ENCODE measurements at places on chromosomes 1 and 21. TPM values are rescaled to one million over a fixed set of nuclear protein-coding genes. Genes with fewer than 3 reads are reported as not detected.

DNA sequence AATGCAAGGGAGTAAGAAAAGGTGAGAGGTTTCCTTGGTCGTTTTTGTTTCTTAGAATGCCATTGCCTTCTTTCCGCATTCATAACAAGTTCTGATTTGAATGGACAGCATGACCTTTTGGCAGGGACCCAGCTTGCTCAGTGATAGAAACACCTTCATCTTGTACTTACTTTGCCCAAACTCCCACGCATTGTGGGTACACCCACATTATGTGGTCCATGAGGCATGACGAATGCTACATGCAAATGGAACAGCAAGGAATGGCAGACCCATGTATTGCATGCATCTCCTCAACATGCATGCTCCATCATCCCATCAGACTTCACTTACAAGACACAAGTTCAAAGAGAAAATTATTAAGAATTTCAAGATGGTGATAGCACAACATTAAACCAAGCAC, 102.8 kb downstream of the CDC7 start:
- no peaks in the 10 kb centered on the region for H3K4me1 ChIP-seq
- H3K27me3 ChIP-seq, result no peaks in the 10 kb centered on the region

DNA sequence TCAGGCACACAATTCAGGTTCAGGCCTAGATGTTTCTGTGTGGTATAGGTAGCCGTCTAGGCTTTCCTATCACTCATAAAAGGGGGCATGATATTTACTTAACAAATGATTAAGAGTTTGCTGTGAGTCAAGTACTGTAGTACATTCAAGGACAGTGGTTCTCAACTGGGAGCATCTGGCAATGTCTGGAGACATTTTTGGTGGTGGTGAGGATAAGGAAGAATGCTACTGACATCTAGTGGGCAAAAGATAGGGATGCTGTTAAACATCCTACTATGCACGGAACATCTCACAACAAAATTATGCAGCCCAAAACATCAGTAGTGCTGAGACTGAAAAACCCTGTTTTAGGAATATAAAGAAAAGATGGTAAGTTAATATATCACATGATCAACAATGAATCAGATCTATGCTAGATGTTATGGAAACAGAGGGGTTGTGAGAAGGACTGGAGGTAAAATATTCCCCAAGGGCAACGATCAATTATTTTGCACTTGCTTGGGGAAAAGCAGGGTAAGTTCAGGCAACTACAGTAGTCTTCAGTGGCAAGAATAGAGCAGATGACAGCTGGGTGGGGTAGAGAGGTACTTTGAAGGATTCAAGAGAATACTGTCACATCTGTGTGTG, 4.9 kb downstream of the DNTTIP2 start:
- DNase-seq, result no peak
- H3K27ac ChIP-seq, result no peak overlapping the region
- H3K4me3 ChIP-seq, result no peak overlapping the region
- peaks cover 53% of the 10 kb centered on the region for H3K36me3 ChIP-seq
- H3K27me3 ChIP-seq, result no peaks in the 10 kb centered on the region

GRCh38 chr1:169271098-169271497, 96.5 kb downstream of the NME7 start:
- no peaks in the 10 kb centered on the region for H3K27me3 ChIP-seq
- no peaks in the 10 kb centered on the region for H3K4me1 ChIP-seq
- no peak overlapping the region for H3K4me3 ChIP-seq
- H3K36me3 ChIP-seq, result no peaks in the 10 kb centered on the region

DNA sequence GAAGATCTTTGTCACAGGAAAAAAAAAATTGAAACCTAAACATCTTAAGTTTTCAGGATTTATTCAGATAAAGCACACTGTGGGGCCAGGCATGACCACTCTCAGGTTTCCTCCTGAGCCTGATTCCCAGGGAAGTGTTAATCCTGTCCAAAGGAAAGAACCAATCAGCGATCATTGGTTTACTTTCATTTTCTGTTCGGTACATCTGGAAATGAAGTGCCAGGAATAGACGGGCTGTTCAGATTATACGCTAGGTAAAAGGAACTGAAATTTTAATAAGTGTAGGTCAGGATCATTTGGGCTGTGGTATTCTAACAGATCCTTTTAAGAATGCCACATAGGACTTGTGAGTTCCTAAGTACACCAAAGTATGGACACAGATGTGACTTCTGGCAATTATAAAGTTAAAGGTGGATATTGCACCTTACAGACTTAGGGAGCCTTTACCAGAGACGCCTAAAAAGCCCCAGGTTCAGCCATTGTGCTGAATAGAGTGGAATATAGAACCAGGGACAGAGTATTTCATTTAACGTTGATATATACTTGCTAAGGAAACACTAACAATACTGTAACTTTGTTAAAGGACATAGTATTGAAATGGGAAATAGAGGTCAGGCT, 9.3 kb upstream of the CACYBP start:
- no peak for DNase-seq
- H3K27me3 ChIP-seq, result no peaks in the 10 kb centered on the region
- H3K36me3 ChIP-seq, result peaks cover 20% of the 10 kb centered on the region
- H3K4me3 ChIP-seq, result no peak overlapping the region
- no peak overlapping the region for H3K27ac ChIP-seq
- H3K4me1 ChIP-seq, result no peaks in the 10 kb centered on the region

DNA sequence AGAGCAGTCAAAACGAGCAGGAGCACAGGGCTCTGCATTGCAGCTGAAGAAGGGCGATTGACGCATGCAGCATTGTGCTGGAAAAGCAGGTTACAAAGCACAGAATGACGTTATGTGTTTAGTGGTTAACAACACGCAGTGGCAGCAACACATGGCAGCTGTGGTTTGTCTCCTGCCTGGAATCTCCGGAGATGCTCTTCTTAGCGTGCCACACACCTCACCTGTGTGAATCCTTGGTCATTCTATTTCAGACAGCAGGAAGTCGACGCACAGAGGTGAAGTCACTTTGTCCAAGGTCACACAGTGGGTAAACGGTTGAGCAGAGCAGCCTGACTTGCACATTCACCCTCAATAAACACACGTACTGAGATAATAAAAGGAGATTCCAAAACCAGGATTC, 14.7 kb downstream of the OBSCN start:
- no peak for DNase-seq
- H3K4me3 ChIP-seq, result no peak overlapping the region
- H3K27ac ChIP-seq, result no peak overlapping the region
- H3K4me1 ChIP-seq, result no peaks in the 10 kb centered on the region

DNA sequence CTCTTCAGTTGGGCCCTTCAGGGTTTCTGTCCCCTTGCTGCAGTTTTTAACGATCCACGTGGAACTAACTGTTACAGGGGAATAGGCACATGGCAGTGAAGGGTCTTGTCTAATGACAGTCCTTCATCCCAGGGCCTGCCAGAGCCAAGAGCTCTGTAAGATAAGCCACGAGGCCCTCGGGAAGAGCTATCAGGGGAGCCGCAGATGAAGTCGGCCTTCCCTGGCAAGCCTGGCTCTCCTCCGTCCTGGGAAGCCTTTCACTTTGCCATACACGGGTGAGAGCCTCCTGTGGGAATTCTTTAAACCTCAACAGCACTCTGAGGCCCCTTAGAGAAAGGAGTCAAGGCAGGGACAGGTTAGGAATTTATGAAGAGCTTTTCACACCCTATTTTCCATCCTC, 29.0 kb downstream of the ACP6 start:
- no peak overlapping the region for H3K27ac ChIP-seq
- DNase-seq, result no peak
- H3K36me3 ChIP-seq, result peaks cover 4% of the 10 kb centered on the region
- H3K27me3 ChIP-seq, result no peaks in the 10 kb centered on the region
- no peaks in the 10 kb centered on the region for H3K4me1 ChIP-seq
- H3K4me3 ChIP-seq, result no peak overlapping the region

DNA sequence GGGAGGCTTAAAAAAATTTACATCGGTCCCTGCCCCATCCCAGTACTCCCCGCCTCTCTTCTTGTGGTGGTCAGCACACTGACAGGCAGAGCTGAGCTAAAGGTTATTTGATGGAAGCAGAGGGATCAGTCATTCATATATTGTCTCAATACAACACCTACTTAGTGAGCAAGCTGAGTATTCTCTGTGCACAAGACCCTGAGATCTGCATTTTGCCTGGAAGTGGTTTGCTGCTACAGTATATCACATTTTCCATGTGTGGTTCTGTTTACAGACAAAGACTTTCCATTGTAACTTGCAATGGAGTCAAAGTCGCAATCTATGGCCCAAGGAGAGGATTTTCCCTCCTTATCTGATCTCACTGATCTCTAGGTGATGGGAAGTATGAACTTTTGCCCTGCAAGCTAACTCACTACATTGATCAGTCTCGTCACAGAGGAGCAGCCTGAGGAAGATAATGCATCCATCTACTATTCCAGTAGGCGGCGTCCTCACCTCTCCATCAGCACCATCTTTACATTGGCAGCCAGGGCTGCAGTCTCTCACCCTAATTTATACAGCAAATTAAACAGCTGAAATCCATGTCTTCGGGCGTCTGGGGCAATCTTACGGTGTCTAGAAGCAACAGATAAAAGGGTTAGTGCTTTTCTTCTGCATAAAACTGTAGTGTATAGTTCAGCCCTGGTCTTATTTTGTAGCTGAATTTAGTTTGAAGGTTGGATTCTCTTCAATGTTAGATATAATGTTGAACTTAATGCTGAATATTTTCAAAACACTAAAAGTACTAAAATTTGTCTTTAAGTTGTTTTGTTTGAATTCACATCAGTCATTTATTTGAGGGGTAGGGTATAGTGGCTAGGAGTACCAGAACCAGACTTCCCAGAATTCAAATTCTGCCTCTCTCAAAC, 3.2 kb upstream of the TRAF5 start:
- no peaks in the 10 kb centered on the region for H3K36me3 ChIP-seq
- no peaks in the 10 kb centered on the region for H3K27me3 ChIP-seq
- no peak overlapping the region for H3K27ac ChIP-seq
- 0 out of 3 replicates have a peak overlapping the region, but pooled peaks have one; percentile 13 for H3K4me3 ChIP-seq
- DNase-seq, result peak; percentile 72

GRCh38 chr1:166368030-166368429, 201.2 kb upstream of the FAM78B start:
- H3K27me3 ChIP-seq, result no peaks in the 10 kb centered on the region
- no peak for DNase-seq
- H3K4me3 ChIP-seq, result no peak overlapping the region
- no peaks in the 10 kb centered on the region for H3K4me1 ChIP-seq
- H3K36me3 ChIP-seq, result 0 out of 2 replicates have a peak, but pooled peaks cover 3% of the 10 kb centered on the region

- H3K27ac ChIP-seq, result no peak overlapping the region
- H3K4me3 ChIP-seq, result no peak overlapping the region
- no peaks in the 10 kb centered on the region for H3K4me1 ChIP-seq
- peaks cover 42% of the 10 kb centered on the region for H3K36me3 ChIP-seq
These were observed 60.1 kb downstream of the KCNK1 start for GRCh38 chr1:233673947-233674431.

DNA sequence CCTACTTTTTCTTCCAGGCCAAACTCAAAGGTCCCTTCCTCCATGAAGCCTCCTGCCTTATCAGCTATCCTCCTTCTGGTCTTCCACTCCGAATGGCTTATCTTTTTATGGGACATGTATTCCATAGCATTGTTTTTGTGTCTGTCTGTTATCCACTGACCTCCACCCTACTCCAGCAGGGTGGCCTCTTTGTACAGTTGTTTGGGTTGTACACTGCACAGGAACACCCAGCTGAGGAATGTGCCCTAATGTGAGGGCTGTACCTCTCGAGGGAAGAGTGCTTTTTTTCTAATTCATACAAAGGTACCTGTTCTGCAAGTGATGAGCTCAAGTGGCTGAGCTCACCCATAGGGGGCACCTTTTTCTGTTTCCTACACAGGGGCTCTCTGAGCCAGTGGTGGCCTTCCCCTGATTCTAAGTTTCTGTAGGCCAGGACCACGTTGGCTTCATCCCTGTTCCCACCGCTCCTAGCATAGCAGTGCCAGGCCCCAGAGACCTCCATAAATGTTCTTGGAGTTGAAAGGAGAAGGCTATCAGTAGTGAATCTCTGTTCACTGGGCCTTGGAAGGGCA, 108.2 kb downstream of the FOXD2 start:
- H3K27me3 ChIP-seq, result no peaks in the 10 kb centered on the region
- H3K4me1 ChIP-seq, result peaks cover 2% of the 10 kb centered on the region
- H3K4me3 ChIP-seq, result no peak overlapping the region
- H3K36me3 ChIP-seq, result peaks cover 3% of the 10 kb centered on the region
- DNase-seq, result peak; percentile 51

GRCh38 chr1:94755675-94756074, 64.5 kb upstream of the SLC44A3 start:
- H3K27ac ChIP-seq, result no peak overlapping the region
- H3K4me3 ChIP-seq, result no peak overlapping the region
- H3K27me3 ChIP-seq, result no peaks in the 10 kb centered on the region

DNA sequence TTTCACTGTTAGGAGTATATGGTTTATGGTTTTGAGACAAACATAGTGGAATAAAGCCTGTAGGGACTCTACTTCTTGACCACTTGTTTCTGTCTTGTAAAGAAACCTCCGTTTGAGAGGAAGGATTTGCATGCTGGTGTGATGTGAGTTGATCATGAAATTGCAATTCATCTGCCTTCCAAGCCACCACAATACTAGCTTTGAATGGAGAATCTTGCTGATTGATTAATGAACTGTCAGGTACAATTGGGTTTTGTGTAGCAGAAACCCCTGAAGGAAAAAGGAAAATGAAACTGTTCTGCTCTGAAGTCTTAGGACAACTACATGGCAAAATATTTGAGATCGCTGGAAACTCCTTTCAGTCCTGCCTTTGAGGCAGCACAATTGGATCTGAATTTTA, 90.7 kb downstream of the VPS13D start:
- H3K27ac ChIP-seq, result no peak overlapping the region
- H3K27me3 ChIP-seq, result no peaks in the 10 kb centered on the region
- no peaks in the 10 kb centered on the region for H3K4me1 ChIP-seq
- H3K4me3 ChIP-seq, result no peak overlapping the region

- no peaks in the 10 kb centered on the region for H3K27me3 ChIP-seq
- H3K4me1 ChIP-seq, result no peaks in the 10 kb centered on the region
- peaks cover 1% of the 10 kb centered on the region for H3K36me3 ChIP-seq
- no peak for DNase-seq
- no peak overlapping the region for H3K4me3 ChIP-seq
These were observed 774.8 kb upstream of the ADAMTS5 start for GRCh38 chr21:27741736-27742135.

- no peaks in the 10 kb centered on the region for H3K27me3 ChIP-seq
- no peak overlapping the region for H3K4me3 ChIP-seq
- no peaks in the 10 kb centered on the region for H3K36me3 ChIP-seq
These were observed 116.0 kb downstream of the ASTN1 start for GRCh38 chr1:177048314-177049069.

GRCh38 chr1:214505134-214505533, 46.3 kb downstream of the PTPN14 start:
- peak; percentile 49 for DNase-seq
- peaks cover 12% of the 10 kb centered on the region for H3K4me1 ChIP-seq
- H3K4me3 ChIP-seq, result no peak overlapping the region

Gene LRRC39
- 0.37 TPM for total RNA-seq

Gene ERG
- total RNA-seq, result 0.11 TPM

Gene LRRC38
- total RNA-seq, result 0.72 TPM

Gene GNG4
- 32.2 TPM for total RNA-seq

Gene RHCE
- total RNA-seq, result 0.26 TPM

Gene SDCCAG8
- 10.0 TPM for total RNA-seq

Gene GRHL3
- total RNA-seq, result 4.0 TPM

Gene OR2T2
- total RNA-seq, result not detected

Gene CHI3L2
- total RNA-seq, result not detected

Gene SPRR5
- not detected for total RNA-seq

Gene CLCA4
- total RNA-seq, result not detected

Gene TGFB2
- total RNA-seq, result not detected

Gene RNU1-2
- 2,051 TPM for total RNA-seq

Gene SERBP1
- total RNA-seq, result 495 TPM

Gene C1orf115
- 6.0 TPM for total RNA-seq

Gene FLG
- total RNA-seq, result not detected

All from H9 (cell line).